NCI-H69 (cell line): ENCODE measurements at places on chromosomes 6 and 20.

DNA sequence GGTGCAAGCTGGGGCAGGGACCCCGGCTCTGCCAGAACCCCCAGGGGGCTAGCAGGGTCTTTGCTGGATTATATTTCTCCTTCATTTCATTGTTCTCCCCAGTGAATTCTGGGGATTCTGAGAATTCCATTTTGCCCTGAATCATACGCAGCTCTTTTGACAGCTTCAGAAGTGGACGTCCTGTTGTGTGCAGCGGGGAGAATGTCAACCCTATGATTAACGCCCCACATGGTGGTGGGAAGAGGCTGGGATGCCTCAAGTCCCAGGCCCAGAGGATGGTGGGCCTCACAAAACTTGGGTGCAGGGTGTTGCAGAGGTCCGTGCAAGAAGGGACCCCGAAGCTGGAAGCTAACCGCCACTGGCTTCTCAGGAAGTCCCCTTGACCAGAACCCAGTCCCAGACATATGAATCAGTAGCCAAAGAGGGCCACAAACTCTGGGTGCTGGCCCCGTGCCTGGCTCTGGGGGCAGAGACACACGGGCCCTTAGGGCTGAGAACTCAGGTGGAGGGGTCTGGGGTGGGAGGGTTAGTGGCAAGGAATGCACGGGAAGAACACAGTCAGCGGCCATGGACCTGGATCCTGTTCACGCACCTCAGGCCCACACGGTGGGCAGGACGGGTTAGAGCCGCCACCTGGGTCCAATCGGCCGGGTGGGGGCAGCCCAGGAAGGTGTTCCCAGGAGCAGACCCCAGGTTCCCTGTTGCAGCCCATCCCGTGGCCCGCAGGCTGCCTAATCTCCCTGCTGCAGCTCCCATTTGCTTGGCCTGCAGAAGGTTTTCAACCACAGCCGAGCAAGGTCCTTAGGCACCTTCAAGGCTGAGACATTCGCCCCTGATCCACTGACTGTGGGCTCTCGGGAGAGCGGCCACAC lies 51.2 kb downstream of the YTHDF1 start:
- DNase-seq, result no peak

- no peak for DNase-seq
Measured at GRCh38 chr6:24757611-24758010, 17.1 kb upstream of the GMNN start.

GRCh38 chr20:51034988-51035656 lies 12.2 kb upstream of the KCNG1 start:
- no peak for DNase-seq

- peak; percentile 66 for DNase-seq
Measured at GRCh38 chr20:62616728-62617621, 25.3 kb upstream of the SLCO4A1 start.

DNA sequence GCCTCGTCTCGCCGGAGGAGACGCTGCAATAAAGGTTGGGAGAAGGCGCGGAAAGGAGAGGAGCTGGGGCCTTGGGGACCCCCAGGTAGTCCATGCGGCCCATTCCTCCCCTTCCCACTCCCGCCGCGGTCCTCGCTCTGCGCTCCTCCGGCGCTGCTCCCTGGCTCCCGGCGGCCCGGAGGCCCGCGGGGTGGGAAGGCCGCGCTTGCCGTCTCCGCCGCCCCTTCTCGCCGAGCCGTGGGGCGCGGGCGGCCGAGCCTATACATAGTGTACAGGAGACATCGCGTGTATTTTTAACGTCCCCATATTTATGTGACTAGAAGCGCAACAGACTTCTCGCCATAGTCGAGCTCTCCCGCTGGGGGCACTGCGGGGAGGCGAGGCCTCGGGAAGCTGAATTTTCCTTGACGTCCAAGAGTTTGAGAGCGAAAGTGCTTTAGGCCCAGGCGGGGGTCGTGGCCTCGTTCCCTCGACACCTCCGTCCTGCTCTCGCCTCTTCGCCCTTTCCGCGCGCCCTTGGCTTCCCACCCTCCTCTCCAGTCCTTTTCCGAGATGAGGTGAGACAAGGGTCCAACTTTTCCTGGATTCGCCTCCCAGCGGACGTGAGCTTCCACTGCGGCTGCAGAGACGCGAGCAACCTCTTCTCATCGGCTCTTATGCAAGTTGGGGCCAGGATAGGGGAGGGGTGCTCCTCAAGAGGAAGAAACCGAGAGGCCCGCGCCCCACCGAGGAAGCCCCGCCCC lies 29.0 kb downstream of the SLC12A5 start:
- DNase-seq, result no peak

DNA sequence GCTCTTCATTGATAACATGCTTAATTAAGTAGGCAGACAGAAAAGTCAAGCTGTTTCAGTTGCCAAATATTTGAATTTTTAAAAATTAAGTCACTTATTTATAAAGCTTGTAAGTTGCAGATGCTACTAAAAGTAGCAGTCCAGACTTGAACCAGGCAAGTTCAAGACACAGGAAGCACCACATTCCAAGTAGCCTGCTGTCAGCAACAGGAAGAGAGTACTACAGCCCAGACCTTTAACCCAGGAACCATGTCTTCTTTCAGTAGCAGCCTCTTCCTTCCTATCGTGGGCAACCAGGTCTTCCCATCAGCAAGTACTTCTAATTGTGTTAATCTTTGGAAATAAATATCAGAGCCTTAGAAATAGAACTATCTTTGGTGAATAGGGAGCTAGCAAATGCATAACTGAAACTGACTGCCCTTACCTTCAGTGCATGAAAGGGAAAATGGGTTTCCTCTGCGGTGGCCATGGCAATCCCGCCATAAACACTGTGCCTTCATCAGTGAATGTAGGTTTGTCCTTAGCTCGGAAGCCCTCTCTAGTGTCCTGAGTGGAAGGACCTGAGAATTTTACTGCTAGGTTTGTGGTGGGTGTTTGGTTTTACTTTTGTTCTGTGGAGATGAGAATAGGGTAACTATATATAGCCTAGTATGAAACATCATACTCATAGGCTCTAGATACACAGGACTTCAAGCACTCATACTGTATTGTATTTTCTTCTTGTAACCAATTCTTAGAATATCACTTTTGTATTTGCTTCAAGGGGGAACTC lies 95.6 kb downstream of the SYCP2 start:
- no peak for DNase-seq

DNA sequence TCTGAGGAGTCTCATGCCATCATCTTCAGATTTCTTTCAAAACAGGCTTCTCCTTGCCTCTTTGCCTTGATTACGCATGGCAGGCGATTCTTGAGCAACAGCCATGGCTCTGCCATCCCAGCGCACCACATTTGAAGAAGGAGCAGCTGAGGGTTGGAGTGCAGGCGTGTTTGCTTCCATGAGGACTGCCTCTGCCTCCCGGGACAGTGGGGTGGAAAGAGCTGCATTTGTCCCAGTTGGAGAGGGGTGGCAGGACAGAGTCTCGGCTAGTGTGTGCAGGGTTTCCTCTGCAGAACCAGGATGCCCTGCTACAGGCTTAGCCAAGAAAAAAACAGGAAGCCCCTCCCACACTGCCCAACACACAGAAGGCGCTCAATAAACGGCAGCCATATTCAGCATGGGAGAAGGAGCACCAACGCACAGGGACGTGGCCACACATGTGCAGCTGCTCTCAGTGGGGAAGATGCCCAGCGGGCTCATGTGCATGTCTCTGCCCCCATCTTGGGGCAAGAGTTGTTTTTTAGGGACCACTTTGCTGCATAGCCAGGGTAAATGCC lies 36.6 kb downstream of the IRF4 start:
- DNase-seq, result no peak

DNA sequence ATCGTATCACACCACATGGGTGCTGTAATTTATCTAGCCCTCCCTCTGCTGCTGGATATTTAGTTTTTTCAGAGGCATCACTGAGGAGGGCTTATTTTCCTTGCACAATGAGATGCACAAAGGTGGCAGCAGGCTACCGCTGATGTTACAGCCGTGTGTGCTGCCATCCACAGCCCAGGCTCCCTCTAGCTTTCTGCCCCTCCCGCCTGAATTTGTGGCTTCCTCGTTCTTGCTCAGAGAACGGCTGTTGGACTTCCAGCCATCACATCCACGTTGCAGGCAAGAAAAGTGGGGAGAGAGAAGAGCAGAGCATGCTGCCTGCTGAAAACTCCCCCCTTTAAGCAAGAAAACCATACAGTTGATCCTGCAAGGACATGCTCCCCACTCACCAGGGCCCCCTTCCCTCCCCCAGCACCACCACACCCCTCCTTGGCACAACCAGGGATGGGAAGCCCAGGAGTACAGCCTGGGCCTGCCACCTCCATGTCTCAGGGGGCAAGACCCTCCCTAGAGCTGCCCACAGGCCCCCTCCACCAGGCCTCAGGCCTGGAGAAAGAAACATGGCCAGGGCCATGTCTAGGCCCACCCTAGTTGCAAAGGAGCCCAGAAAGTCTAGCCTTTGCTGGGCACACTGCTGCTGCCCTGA lies 102.6 kb downstream of the MRPL14 start:
- DNase-seq, result no peak

GRCh38 chr6:166056637-166057036 lies 111.0 kb downstream of the TBXT start:
- DNase-seq, result no peak

GRCh38 chr20:22098511-22098910 lies 393.0 kb downstream of the PAX1 start:
- DNase-seq, result no peak

DNA sequence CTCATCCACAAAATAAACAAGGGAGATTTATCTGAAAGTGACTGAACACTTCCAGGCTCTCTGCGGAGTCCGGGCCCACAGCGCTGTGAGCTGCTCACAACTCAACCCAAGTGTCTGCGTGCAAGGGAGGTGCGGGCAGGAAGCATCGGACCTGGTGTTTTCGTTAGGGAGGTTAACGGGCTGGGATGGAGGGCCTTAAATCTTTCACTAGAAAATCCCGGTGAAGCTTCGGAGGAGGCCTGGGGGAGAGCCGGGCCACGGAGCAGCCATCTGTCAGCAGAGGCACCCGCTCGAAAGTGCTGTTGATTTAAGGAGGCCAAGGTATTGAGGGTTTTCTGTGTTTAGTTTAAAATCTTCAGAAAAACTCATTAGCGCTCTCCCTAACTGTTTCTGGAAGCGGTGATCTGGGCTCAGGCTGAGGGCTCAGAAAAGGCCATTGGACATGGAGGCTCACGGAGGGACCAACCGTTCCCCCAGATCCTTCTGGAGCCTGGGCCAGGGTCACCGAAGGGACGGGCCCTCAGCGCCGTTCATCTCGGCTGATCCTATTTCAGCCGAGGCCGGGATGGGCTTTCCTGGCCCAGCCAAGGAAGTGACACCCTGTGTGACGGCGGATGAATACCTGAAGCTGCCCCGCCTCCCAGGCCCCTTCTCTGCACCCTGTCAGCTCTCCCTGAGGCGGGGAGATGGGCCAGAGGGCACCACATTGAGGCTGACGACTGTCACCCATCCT lies 20.7 kb downstream of the GATA5 start:
- no peak for DNase-seq

- DNase-seq, result no peak
Measured at GRCh38 chr6:63685446-63686379, 50.1 kb downstream of the PHF3 start.

DNA sequence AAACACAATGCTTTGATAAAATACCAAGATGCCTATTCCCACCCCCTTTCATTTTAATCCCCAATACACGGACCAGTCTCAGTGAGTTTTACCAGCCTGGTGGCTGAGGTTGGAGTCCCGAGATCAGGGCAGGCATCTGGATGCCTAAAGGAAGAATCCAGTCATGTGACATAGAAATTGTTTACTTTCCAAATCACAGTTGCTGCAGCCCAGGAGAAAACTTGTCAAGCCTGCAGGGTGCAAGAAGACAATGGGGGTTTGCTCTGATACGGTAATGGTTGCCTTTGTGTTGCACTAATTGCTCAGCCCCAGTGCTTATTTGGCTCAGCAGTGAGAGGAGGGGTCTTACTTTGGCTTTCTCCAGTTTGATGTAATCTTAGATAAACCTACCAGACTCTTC lies 308.5 kb upstream of the POU3F2 start:
- peak; percentile 64 for DNase-seq

DNA sequence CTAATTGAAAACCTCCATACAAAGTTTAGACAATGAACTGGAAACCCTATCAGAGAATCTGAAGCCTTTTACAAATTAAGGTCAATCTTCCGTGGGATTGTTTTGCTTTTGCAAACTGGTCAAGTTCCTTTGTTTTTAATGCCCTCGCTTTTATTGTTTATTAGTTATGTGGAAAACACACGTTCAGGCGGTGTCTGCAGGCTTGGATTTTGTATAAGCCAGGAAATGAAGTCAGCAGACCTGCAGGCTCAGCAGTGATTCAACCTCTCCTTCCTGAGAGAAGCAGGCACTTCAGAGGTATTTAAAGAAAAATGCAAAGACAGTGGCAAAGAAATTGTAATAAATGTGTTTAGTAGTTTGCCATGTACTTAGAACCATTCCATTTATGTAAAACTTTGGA lies 103.4 kb upstream of the PDE10A start:
- DNase-seq, result no peak

DNA sequence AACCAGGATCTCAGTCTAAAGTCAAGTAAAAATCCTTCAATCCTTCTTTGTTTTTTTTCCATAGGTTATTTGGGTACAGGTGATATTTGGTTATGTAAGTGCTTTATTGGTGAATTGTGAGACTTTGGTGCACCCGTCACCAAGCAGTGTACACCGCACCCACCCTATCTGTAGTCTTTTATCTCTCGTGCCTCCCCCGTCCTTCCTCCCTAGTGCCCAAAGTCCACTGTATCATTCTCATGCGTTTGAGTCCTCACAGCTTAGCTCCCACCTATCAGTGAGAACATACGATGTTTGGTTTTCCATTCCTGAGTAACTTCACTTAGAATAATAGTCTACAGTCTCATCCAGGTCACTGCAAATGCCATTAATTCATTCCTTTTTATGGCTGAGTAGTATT lies 879 bp downstream of the MUC22 start:
- DNase-seq, result no peak
